Fibroblast of lung (primary cell): ENCODE measurements at places on chromosomes 13 and 19.

- no peak for DNase-seq
Measured at GRCh38 chr19:3171894-3172672, 6.5 kb upstream of the S1PR4 start.

GRCh38 chr13:33313504-33313903, 27.9 kb upstream of the STARD13 start:
- no peak for DNase-seq

- DNase-seq = no peak
Measured at GRCh38 chr19:22783651-22784410, at the start of gene ZNF99. TSS of gene ZNF99 (minus strand) at chr19:22784151. CDS start at chr19:22784016, 135 bp downstream.

GRCh38 chr13:93956426-93956825, 523.1 kb downstream of the DCT start:
- DNase-seq = peak; percentile 49

DNA sequence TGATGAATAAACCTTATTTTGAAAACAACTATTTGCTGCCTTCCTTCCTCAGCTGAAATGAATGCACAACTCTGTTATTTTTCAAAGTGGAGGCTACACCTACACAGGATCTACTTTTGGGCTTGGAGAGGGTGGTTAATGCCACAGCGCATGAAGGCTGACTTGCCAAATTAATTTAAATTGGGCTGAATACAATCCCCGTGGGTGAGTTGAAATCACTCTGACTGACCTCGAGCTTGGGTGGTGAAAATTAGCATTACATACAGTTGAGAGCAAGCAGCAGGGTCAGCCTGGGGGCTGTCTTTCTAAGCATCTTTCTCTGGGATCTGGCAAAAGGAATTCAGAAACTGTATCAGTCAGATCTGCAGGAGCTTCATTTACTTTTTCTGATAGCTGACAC, 38.5 kb downstream of the TPT1 start:
- no peak for DNase-seq

DNA sequence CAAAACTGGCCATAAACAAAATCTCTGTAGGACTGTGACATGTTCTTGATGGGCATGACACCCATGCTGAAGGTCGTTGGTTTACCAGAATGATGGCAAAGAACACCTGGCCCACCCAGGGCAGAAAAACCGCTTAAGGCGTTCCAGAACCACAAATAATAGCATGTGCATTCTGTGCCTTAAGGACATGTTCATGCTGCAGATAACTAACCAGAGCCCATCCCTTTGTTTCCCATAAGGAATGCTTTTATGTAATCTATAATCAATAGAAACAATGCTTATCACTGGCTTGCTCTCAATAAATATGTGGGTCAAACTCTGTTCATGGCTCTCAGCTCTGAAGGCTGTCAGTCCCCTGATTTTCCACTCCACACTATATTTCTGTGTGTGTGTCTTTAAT, 11.2 kb upstream of the ZNF578 start:
- no peak for DNase-seq

- DNase-seq = peak; percentile 60
Measured at GRCh38 chr13:98098516-98098915, 44.4 kb upstream of the FARP1 start.

GRCh38 chr13:52125547-52125946, 3.3 kb downstream of the NEK5 start:
- DNase-seq = no peak

DNA sequence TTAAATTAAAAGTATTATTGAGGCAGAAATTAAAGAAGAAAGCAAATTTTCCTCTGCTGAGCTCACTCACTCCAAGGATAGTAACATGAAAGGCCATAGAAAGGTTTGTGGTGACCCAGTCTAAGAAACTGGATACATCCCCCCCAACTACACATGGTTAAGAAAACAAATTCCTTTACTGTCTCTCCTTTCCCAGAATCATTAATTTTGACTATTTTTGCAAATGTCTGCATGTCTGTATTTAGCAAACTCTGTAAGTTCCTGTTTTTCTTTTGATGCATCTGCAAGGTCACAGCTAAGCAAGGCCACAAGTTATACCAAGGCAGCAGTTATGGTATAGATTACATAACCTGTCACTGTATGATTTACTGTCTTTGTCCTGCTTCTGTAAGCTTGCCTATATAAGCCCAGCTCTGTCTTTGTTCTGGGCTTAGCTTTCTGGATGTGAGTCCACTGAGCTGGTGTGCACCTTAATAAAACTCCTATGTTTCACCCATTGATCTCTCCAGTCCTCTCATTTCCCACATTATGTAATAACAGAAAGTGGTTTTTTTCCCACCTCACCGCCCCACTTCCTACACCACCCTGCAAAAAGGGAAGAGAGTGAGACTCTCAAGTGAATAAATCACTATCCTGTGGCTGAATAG, 8.5 kb upstream of the ZNF83 start:
- DNase-seq = peak; percentile 67

DNA sequence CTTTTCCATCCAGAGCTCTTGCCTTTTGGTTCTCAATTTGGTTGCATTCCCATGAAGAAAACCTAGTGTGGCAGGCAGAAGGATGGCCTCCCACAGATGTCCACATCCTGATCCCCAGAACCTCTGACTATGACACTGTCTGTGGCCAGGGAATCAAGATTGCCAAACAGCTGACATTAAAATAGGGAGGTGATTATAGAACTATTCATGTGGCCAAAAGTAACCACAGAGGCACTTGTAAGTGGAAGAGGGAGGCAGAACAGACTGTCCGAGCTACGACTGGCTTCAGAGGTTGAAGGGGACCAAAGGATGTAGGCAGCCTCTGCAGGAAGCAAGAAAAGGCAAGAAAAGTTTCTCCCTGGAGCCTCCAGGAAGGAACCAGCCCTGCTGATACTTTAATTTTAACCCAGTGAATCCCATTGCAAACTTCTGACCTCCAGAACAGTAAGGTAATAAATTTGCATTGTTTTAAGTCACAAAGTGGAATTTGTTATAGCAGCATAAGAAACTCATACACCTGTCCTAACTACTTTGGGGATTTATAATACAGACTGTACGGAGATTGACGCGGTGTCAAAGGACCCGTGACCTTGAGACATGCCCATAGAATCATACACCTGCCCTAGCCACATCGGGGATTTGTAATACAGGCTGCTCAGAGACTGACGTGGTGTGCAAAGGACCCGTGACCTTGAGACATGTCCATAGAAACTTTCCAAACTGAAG, 106.5 kb downstream of the ATP11A start:
- DNase-seq = peak; percentile 9

DNA sequence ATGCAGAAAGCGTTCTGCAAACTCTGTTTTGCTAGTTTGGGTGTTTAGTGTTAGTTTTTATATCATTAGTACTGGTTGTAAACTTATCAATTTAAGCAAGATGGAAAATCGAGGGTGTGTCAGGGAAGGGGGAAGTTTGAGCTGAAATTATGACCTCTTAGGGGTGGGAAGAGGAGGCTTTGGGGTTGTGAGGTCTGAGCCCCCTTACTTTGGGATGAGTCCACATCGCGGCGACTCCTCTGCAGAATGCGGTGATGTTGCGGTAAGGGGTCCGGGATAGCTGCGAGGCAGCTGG, 743 bp upstream of the NDUFS7 start:
- no peak for DNase-seq

DNA sequence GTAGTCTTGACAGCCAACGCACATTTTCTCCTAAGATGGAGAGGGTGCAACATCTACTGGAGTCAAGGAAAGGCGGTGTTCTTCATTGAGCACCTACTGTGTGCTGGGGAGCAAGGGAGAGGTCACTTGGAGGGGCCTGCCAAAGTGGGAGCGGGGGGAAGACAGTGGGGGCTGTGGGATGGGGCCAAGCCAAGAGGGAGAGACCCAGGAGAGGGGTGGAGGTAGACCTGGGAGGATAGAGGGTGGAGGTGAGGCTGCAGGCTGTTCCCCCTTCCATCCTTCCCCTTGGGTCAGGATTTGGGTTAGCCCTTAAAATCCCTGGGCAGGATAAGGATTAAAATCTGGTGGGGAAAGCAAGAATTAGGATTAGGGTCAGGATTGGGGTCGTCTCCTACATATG, 1.7 kb upstream of the PLPP2 start:
- no peak for DNase-seq

- DNase-seq = no peak
Measured at GRCh38 chr13:26872525-26873385, 112.2 kb upstream of the GPR12 start.

DNA sequence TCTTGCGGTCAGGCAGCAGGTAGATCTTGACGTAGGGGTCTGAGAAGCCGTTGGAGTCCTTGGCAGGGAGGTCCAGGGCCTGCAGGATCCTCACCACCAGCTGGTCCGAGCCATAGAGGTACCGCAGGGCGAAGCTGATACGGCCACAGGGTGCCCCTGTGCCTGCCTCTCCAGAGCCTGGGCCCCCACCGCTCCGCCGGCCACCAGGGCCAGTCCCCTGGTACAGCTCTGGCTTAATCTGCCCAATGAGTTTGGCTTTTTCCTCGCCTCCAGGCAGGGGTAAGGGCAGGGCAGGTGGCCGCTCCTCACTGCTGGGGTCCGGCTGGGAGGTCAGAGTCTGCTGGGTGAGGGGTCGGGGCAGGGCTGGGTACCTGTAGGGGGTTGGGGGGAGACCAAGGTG, 9.9 kb downstream of the SYT3 start:
- no peak for DNase-seq

- DNase-seq = peak; percentile 39
Measured at GRCh38 chr19:45100846-45101252, 7.9 kb downstream of the PPP1R37 start.

DNA sequence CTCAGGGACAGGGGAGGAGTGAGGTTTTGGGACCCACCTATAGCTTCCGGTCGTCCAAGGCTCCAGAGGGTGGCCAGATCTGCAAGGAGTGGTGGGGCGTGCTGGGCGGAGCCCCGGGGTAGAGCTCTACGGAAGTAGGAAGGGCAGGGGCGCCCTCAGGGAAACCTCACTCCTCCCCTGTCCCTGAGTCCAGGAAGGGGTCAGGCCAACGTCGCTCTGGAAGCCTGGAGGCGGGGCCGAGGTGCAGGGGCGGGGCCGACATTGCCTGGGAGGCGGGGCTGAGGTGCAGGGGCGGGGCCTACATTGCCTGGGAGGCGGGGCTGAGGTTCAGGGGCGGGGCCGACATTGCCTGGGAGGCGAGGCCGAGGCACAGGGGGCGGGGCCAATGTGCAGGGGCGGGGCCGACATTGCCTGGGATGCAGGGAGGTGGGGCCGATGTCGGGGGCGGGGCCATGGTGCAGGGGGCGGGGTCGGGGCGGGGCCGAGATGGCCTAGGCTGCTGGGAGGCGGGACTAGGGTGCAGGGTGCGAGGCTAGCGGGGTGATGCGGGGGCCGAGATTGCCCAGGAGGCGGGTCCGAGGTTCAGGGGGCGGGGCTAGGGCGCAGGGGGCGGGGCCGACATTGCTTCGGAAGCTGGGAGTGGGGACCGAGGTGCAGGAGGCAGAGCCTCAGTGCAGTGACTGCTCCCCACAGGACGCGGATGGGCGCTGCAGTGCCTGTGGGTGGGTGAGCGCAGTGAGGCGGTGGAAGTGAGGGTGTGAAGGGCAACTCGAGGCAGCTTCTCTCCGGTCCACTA, 4.9 kb upstream of the PALM start:
- DNase-seq = peak; percentile 57

GRCh38 chr13:45544520-45544919, 71.0 kb downstream of the ERICH6B start:
- DNase-seq = no peak

GRCh38 chr13:41533266-41534052, 76.1 kb downstream of the RGCC start:
- DNase-seq = peak; percentile 40

DNA sequence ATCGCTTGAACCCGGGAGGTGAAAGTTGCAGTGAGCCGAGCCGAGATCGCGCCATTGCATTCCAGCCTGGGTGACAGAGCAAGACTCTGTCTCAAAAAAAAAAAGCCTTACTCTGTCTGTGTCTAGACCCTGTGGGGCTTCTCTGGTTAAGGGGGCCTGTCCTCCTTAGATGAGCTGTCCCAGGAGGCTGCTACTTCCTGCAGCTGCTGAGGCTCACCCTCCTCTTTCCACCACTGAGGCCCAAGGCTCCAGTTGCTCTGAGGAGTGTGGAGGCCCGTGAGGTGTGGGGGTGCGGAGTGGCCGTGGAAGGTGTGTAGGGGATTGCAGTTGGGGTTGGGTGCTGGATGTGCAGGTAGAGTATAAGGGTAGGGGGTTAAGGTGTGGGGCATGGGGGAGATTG, 22.1 kb upstream of the RASA3 start:
- DNase-seq = no peak

- DNase-seq = no peak
Measured at GRCh38 chr19:50268041-50268440, 61.1 kb downstream of the KCNC3 start.

- DNase-seq = peak; percentile 6
Measured at GRCh38 chr13:51955281-51955771, 55.9 kb downstream of the ATP7B start.

- no peak for DNase-seq
Measured at GRCh38 chr13:95678967-95679366, 2.0 kb downstream of the DNAJC3 start.

DNA sequence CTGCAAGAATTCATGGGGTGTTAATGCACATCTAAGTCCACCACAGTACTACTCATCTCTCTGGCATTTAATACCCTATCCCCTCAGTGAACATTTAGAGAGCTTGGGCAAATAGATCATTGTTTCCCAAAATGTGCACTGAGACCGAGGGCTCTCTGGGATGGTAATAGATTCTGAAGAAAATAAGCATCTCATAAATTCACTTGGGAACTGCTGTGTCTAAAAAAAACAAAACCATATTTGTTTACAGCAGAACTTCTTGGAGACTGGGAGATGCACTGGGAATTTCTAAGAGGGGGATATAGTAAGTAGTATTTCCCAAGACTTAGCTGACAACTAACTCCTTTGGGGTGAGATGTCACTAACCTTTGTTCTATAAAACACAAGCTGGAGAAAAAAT, 58.4 kb downstream of the ENOX1 start:
- DNase-seq = peak; percentile 43

GRCh38 chr13:20715330-20715712, 11.8 kb downstream of the IL17D start:
- DNase-seq = no peak

DNA sequence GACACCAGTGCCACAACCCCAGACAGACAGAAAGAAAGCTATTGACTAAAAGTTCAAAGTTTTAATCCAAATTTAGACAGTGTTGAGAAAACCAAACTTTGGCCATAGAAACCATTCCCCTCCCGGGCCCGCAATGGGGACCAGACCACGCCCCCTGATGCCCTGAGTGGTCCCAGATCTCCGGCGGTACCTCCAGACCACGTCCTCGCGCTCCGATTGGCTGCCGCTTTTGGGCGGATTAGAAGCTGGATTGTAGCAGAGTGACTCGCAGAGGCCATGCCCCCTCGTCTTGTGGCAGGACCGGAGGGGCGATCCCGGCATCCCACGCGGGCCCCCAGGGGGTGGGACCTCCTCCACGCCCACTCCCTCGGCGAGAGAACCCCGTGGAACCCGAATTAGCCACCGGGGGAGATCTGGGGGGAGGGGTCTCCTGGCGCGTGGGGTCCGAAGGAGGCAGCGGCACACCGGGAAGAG, 797 bp upstream of the HSD17B14 start:
- peak; percentile 88 for DNase-seq

- no peak for DNase-seq
Measured at GRCh38 chr13:107157271-107157670, 589.3 kb upstream of the ARGLU1 start.

DNA sequence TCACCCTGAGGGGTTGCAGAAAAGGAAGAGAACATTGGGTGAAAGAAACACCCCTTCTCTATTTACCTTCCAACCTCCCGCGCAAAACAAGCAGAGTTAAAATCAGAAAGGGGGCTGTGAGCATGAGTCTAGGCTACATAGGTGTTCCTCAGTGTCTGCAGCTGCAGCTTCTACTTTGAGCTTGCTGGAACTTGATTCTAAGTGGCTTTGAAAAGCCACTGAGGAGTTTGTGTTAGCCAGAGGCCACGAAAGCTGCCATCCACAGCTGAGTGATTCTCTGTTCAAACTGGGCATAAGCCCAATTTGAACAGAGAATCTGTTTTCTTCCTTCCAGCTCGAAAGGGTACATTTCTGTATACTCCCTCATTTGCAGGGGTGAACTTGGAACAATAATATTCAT, 343.9 kb downstream of the PCDH9 start:
- no peak for DNase-seq
